AG04450 (cell line): ENCODE measurements at places on chromosomes 6 and 20. TPM values are rescaled to one million over a fixed set of nuclear protein-coding genes. Genes with fewer than 3 reads are reported as not detected.
A peak's percentile ranks its signal among the peaks of the same experiment; 100 is the strongest.

- DNase-seq: no peak
These were observed 185.3 kb upstream of the AGPAT4 start for GRCh38 chr6:161459008-161459615.

DNA sequence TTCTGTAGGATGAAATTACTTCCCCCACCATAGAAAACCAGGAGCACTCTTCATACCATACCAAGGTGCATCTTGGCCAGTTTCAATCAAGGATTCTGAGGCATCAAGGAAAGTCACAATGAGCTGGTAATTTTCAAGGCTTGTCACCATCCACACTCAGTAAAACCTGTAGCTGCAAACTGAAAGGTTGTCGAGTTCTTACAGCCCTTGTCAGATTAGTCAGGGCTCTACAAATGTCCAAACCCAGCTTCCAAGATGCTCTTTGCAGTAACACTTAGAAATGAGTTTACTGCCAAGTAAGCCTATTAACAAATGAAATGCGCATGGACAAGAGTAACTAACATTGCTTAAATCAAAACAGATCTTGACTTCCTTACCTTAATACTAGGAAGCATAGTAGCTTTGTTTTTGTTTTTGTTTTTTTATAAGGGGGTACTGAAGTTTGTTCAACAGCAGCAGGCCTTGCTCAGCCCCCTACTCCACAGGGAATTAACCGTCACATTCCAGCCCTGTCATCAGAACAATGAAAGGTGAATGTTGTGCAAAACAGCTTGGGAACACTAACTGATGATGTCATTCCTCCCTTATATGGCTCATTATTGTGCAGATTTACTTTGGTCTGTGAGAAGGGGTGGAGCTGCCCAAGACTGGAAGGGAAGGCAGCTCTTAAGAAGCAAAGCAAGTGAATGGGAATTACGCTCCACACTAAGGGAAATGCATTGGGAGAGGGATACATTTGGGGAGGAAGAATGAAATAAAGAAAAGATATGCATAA, 49.9 kb upstream of the TMEM30A start:
- DNase-seq: peak; percentile 27

DNA sequence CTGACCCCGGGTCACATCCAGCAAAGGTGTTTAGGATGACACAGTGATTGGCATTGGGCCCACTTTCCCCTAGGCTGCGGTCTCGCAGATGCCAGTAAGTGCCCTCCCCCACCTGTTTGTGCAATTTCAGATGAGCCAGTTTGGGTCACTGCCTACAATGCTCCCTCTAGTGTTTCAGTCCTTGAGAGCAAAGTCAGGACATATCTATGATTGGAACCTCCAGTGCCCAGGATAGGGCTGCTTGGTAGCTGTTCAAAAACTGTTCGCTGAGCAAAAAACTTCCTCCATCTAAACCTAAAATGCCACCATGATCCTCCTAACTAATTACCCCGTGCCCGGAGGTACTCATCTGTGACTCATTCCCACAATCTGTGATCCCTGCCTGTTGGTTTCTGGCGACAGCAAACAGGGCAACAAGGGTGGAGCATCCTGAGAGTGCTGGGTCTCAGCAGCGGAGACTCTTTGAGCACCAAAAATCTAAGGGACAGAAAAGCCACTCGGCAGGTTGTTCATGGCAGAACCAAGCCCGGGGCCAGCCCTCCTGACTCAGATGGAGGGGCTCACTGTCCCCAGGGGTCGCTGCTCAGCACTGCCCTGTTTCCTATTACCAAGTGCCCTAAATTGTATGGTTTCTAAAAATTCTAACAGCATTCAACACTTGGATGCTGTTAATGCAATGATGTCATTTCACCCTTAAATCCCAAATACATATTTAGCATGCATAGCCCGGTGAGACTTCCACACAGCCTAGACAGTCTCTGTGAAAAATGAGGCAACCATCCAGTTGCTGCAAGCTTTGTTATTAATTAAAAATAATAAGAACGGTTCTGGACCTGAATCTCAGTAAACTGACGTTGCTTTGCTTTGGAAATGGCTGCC, 5.0 kb downstream of the VSX1 start:
- DNase-seq: no peak

GRCh38 chr6:159522877-159523547, 170.0 kb downstream of the SOD2 start:
- no peak for DNase-seq

- no peak for DNase-seq
These were observed 188.1 kb upstream of the CEP162 start for GRCh38 chr6:84415517-84415916.

RAB22A gene
- polyA plus RNA-seq: 11.7 and 14.9 TPM in 2 replicates

VWA7 gene
- 0.10 and 0.32 TPM in 2 replicates for polyA plus RNA-seq
